ENCODE measurements at places on chromosomes 1 and 21.

DNA sequence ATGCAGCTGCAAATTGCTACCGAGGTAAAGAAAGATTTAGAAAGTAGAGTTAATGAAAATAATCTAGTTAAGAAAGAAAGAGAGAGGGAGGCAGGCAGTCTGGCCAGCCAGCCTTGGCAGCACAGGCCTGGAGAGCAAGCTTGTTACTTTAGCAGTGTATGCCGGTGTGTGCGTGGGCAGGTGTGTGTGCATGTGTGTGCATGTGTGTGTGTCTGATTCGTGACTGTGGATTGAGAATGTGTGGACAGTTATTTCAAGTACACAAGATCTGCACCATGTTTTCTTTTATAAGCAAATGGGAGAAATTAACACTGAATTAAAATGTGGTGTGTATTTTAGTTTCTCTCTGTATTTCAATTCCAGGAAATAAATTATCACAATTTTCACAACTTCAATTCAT lies 211.6 kb downstream of the DSCAM start:
- no peak for DNase-seq

- no peak for DNase-seq
Observed at GRCh38 chr1:188089461-188089860, 1260.7 kb downstream of the PLA2G4A start.

- no peak for DNase-seq
Observed at GRCh38 chr1:48670234-48671020, 106.3 kb downstream of the BEND5 start.

DNA sequence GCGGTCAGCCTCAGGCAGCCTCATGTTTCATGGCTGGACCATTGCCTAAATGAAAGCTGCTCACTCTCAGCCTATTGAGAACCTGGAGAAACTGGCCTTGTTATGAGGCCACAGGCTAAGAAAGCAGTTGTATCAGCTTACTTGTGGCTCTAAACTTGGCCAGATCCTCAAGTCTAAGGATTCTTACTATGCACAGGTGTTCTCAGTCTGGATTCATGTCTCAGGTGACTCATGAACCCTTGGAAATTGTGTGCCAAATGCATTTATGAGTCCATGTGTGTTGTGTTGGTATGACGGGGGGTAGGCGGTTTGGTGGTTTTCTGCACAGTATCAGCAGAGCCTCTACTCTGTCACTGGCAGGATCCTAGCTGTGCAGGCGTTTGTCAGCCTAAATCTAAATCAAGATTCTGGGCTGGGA lies 90.4 kb downstream of the ROR1 start:
- DNase-seq = no peak

DNA sequence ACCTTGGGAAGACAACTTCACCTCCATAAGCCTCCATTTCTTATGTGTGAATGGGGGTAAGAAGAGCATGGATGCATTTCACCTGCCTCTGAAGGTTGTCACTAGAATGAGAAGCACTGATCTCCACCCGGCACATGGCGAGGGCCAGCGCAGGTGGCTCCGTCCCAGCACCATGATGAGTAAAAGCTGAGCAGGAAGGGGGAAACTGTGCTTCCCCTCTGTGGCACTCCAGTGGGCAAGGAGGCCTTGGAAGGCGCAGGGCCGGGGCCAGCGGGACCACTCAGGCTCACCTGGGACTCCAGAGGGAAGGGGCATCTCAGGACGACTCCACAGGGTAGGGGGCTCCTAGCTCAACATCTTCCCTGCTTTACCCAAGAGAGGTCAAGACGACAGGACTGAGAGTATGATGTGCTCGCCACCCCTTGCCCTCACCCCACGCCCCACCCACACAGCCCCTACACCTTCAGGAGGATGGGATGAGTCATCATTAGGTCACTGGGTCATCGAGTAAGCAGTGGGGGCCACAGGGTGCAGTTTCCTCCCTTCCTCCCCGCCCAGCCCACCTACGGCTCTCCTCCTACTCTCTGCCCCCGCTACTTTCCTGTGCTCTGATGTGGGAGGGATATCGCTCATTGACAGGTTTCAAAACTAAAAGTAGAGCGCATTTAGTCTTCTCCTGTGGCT lies 112.1 kb downstream of the HIVEP3 start:
- no peak for DNase-seq

GRCh38 chr1:16464917-16465625 lies 24.5 kb downstream of the NECAP2 start:
- no peak for DNase-seq

DNA sequence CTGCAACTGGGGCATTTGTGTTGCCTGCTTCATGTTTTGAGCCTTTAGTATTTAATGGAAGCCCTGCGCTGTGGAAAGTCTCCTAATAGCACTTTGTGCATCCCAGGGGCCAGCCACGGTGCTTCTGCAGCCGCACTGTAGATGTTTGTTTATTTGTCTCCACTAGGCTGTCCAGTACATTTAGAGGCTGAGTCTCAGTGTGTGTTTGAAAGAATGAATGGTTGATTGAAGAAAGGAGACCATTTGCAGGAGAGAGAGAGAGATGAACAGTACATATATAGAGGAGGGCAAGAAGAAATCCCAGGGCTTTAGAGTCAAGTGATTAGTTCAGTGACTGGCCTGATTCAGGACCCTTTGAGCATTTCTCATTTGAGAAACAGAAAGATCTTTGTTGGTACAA lies 33.9 kb downstream of the MPZL1 start:
- no peak for DNase-seq

DNA sequence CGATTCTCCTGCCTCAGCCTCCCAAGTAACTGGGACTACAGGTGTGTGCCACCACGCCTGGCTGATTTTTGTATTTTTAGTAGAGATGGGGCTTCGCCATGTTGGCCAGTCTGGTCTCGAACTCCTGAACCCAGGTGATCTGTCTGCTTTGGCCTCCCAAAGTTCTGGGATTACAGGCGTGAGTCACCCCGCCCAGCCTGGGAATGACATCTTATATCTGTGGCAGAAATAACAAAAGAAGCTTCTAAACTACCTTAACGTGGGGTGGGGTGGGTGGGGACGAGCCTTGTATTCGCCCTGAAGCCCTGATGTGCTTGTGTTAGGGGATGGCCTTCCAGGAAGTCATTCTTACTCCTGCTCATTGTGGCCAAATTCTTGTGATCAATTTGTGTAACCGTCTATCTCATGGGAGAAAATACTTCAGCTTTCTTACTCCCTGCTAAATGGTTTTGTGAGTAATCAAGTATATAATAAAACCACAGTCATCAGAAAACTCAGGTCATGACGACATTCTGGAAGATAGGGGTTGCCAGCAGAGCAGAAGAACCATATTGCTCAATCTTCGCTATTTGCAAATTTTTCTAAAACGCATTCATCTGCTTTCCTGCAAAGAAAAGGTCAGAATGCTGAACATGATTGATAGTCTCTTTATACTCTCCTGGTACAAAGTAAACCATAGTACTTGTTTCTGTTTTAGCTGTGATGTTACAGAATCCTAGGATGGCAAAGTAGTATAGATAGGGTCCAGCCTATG lies 63.2 kb downstream of the DIRAS3 start:
- DNase-seq = no peak

DNA sequence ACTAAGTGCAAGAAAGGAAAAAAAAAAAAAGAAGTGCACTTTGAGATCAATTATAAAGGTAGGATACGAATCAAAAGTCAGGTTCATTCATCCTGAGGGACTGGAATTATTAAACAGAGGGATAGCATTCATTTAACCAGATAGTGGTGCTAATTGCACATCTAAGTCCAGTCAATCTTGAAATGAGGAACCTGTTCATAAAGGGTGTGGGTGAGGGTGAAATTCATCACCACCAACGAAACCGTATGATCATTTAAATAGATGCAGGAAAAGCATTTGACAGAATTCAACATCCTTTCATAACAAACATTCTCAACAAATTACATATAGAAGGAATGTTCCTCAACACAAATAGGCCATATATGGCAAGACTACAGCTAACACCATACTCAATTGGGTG lies 5.6 kb downstream of the CTSS start:
- DNase-seq = no peak

DNA sequence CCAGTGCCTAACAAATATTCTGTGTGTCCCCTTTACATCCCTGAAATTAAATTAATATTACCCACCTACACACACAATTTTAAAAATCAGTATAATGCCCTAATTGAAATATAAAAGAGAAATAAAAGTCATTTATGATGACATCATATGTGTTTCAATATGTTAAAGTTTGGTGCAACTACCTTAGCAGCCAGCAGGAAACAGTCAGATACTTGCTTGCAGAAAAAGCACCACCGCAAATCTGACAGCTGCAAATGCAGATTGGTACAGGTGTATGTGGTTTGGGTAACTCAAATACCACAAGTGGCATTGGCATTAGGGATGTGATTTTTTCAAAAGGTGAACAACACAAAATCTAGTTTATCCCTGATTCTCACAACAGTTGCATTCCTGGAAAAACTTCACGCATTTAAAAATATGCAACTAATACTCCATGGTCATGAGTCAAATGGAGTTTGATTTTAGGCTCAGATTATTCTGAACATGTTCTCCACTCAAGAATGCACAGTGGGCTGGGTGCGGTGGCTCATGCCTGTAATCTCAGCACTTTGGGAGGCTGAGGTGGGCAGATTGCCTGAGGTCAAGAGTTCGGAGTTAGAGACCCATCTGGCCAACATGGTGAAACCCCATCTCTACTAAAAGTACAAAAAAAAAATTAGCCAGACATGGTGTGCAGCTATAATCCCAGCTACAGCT lies 106.3 kb downstream of the EDEM3 start:
- DNase-seq = no peak

DNA sequence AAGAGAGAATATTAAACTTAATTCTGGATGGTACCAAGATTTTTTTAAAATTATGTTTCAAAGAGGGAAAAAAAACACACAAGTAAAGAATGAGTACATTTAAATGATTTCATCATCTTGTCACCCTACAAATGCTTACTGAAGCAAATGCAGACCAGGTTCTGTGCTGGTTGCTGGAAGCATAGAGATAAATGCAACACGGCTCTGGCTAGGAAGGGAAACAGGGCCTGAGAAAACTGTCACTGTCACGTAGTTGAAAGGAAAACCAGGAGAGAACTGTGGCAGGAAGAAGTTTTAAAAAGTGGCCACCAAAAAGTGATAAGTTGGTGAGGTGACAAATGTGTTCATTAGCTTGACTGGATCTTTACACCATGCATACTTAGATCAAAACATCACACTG lies 336.9 kb upstream of the NFIA start:
- DNase-seq = no peak

- no peak for DNase-seq
Observed at GRCh38 chr21:37430184-37430821, 63.7 kb downstream of the DYRK1A start.

DNA sequence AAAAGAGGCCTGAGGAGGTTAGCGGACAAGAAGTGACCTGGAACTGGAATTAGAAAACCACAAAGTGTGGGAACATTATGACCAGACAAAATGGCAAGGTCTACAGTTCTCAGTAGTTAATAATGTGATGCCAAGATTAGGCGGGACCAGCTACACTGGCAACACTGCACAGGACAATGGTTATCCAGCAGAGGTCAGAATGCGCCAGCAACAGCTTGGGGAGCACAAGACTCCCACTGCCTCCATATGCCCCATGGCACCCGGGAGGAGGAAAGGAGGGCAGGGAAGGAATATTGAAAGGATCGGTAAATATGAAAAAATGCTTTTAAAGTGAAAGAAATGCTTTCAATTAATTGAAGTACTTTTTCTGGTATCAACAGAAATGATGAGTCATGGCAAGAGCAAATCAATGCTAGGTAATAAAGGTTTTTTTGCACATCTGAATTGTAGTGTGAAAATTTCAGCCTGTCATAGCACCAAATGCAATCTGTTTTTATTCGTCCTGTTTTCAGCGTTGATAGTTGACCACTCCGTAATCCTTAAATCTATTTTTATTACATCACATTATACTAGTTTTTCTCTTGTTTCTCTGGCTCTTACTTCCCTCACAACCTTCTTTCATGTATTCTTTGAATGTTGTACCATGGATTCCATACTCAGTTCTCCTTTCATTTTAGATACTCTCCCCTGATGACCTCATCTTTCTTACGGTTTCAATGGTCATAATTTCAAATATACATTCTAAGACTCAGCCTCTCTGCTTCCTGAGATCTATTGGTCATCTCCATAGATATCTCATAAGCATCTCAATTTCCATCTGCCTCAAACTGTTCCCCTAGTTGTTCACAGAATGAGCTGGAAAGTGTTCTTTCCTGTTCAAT lies 30.7 kb downstream of the VCAM1 start:
- DNase-seq = no peak

DNA sequence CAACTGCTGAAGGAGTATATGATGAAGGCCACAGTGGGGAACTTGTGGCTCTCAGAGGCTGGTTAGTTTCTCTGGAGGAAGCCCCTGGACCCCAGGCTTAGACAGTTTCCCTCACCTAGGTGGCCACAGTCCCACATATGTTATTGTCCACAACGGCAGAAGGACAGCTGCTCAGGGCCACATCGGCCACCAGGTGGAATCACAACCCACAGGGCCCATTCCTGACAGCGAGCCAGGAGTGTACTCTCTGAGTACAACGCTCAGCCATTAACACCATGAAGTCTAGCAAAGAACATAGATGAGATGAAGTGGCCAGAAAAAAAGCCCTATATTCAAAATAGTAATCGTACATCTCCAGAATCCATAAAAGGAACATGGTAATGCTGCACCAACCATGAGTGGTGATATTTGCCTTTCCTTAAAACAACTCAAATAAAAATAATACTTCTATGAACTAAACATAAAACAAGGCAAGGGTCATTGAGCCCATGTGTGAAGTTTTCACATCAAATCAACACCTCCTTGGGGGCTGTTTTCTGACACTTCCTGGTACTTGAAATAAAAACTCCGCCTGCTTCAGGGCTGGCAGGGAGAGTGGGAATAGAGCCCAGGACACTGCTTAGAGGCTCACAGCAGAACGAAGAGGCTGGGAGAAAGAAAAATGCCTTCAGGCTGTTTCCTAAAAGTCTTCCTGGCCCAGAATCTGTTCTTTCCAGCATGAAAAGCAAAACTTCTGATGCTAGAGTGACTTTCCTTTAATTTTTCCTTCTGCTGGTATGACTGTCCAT lies 383.3 kb downstream of the HHAT start:
- DNase-seq = no peak

DNA sequence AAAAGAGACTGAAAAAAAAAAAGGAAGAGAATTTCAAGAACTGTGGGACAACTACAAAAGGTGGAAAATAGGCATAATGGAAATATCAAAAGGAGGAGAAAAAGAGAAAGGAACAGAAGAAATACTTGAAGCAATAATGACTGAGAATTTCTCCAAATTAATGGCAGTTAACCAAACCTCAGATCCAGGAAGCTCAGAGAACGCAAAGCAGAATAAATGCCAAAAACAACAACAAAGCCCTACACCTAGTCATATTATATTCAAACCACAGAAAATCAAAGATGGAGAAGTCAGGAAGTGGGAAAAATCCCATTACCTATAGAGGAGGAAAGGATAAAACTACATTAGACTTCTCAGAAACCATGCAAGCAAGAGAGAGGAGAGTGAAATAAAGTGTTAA lies 20.7 kb upstream of the AHCYL1 start:
- DNase-seq = no peak

All from NCI-H1930 (cell line).